ENCODE measurements at places on chromosomes 6 and 20.

GRCh38 chr6:134168590-134169208 is 116.3 kb upstream of the SLC2A12 start:
- no peak for DNase-seq

- DNase-seq: no peak
Measured at GRCh38 chr20:63611646-63612045, 15.3 kb downstream of the GMEB2 start.

DNA sequence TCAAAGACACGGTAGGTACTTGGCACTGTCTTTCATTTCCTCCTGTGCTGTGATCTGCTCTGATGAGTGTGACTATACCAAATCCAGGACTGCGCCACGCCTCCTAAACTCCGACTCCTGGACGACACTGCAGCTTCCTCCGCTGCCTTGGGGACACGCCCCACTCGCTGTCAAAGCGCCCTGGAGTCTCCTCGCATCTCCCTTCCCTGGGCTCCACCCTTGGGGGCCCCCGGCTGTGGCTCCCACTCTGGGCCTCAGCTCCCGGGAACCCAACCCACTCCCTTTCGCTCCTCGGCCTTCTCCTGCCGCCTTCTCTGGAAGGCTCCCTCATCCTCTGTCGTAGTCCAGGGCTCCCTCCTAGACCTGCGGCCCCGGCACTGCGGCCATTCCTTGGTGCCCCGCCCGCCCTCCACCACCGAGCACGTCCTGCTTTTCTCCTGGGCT is 61.2 kb downstream of the RSPH3 start:
- DNase-seq: no peak

GRCh38 chr6:11756292-11756691 is 22.3 kb downstream of the ADTRP start:
- DNase-seq: no peak

DNA sequence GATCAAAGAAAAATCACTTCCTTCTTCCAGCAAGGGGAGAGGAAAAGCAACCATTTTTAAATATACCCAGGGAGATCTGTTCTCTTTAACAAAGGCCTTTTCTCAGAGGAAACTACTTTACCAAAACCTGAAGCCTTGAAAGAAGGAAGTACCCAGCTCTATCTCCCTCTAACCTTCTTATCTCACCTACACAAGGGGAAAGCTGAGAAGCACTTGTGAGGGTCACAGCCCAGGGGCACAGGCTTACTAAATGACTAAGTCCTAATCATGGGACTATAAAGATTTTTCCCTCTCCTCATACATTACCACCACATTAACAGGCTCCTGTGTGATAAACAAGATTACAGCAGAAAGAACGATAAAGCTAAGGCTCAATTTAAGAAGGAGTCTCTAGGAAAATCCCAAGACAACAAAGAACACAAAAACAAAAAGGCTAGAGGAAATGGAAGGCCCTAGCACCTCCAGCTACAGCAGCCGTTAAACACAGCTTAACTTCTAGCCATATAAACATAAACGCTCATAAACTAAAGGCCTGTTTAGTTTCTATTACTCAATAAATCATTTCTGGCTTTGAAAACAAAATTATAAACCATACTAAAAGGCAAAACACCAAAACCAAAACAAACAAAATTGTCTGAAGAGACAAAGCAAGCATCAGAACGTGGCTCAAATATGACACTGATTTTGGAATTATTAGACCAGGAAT is 284.9 kb upstream of the ECI2 start:
- DNase-seq: no peak

DNA sequence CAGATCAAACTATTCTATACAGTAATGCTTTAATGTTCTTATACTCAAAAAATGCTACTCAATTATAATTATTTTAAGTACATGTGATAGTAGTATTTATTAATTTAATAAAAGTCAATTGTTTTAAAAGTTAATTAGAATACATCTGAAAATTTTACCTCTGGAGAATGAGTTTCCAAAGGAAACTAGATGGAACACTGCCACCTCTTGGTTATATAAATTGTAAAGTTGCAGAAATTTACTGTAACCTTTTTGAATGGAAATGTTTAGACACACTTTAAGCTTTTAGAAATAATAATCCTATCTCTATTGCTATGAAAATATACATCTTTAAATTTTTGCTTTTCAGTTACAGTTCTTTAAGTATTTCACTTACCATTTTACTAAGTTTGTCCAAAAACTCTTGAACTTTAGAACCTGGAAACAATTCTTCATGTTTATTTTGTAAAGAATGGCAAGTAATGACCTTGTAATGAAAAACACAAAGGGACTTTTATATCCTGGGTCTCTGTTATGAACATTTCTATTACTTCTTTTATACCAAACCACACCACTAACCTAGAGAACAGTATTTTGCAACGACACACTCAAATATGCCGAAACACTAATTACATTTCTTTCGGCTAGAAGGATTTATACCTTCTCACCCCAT is 10.9 kb upstream of the BMP5 start:
- DNase-seq: no peak

GRCh38 chr6:117955684-117956256 is 48.7 kb downstream of the SLC35F1 start:
- no peak for DNase-seq

DNA sequence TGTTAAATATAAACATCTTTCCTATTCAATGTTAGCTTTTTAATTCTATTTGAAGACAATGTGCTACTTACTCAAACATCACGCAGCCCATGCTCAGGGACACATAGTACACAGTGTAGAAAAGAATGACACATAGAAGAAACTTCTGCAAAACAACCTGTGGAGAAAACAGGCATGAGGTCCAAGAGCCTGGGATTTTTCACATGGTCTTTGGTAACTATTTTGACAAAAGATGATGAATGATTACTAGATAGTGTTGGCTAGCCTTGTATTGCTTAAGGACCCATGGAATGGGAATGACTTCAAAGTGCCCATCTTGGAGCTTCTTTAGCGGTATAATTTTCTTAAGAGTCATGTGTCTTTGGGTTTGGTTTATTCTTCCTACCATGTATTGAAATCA is 15.4 kb downstream of the TMEM244 start:
- no peak for DNase-seq

- DNase-seq: no peak
Measured at GRCh38 chr6:125910527-125910926, 46.0 kb upstream of the HINT3 start.

- no peak for DNase-seq
Measured at GRCh38 chr6:68758559-68758958, 123.5 kb downstream of the ADGRB3 start.

DNA sequence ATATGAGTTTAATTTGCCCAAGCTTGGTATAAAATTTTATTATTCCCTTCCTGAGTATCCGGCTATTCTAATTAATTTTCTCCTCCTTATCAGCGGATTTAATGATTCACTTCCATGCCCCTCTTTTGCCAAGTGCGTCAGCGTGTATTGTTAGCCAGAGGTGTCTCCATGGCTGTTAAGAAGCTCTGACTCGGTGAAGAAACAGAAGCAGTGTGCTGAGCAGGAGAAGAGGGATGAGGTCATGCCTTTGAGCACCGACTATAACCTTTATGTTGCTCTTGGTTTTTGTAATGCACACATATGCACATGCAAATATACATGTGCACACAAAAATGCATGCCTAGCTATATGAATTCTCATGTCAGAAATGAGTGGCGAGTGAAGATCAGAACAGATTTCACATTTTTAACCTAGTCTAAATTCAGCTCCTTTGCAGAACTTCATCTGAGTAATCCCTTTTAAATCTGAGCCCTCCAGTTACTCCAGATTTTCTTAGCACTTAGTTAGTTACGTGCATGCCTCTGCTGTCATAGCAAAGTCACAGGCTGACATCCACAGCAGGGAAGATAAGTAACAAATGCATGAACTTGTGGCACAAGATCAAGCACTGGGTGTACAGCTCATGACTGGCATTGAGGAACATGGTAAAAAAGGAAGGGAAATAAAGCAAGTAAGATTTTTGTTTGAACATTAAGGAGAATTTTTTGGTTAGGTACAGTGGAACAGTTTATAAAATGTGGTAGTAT is 24.3 kb downstream of the HTR1E start:
- no peak for DNase-seq

DNA sequence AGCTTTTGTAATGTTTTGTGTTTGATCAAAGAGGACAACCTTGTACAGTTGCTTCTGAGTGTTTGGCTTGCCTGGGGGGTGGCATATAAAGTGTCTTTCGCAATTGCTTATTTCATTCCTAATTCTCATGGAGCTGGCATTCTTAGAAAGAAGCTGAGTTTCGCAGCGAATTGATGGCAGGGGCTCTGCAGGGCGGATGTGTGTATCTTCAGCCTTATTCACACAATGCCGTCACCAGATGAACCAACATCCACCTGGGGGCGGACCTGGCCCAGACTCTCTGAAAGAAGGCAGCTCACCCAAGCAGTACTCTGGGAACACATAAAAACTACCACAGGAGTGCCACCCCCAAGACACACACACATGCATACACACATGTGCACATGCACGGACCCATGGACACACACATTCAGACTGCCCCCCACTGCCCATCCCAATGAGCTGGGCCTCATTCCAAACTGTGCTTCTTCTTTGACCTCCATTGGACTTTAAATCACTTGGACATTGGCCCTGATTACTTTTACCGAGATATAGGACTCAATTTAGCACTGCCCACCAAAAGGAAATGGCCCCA is 55.4 kb upstream of the FOXQ1 start:
- DNase-seq: no peak

DNA sequence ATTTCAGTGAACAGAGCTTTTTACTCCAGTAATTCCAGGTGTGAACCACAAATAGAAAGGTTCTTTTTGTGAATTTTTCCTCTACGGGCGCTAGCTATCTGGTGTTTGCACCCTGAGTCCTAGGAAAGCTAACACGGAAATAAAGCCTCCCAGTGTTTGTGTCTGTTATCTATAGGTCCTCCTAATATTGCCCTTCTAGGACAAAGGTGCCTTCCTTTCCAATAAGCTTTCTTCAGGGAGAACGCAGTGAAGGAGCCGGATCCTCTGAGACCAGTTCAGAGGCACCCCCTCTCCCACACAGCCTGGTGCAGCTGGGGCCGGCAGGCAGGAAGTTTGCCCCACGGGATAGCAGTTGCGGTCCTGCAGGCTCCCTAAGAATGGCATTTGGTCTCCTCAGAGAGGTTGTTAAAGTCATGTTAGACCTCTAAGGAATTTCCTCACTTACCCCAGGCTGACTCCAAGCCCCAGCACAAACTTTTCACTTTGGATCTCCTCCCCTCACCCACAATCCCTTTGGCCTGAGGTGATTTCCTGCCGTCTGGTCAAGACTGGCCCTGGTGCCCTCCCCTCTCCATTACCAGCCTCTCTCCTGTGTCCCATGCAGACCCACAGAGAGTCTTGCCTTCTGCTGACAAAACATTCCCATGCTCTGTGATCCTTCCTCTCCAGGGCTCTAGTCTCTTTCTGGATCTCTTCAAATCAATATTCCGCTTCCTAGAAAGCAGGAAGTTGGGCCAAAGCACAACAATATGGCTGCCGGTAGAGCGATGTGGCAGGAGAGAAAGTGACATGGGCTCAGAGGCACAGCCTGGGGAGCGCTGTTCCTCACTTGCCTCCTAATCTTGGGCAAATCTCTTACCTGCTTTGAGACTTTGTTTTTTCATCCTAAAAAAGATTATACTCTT is 126.0 kb downstream of the MOXD1 start:
- DNase-seq: no peak

- DNase-seq: no peak
Measured at GRCh38 chr20:23143986-23144690, 58.0 kb upstream of the CD93 start.

- no peak for DNase-seq
Measured at GRCh38 chr6:85469276-85470022, 19.6 kb downstream of the NT5E start.

- no peak for DNase-seq
Measured at GRCh38 chr6:73043446-73043845, 181.8 kb downstream of the KHDC1L start.

- no peak for DNase-seq
Measured at GRCh38 chr6:154345811-154346210, 10.8 kb downstream of the IPCEF1 start.

- DNase-seq: no peak
Measured at GRCh38 chr6:14658886-14659561, 541.5 kb downstream of the CD83 start.

GRCh38 chr6:7914991-7915789 is 4.6 kb upstream of the TXNDC5 start:
- DNase-seq: no peak

- DNase-seq: no peak
Measured at GRCh38 chr6:16494793-16495192, 256.4 kb downstream of the GMPR start.

DNA sequence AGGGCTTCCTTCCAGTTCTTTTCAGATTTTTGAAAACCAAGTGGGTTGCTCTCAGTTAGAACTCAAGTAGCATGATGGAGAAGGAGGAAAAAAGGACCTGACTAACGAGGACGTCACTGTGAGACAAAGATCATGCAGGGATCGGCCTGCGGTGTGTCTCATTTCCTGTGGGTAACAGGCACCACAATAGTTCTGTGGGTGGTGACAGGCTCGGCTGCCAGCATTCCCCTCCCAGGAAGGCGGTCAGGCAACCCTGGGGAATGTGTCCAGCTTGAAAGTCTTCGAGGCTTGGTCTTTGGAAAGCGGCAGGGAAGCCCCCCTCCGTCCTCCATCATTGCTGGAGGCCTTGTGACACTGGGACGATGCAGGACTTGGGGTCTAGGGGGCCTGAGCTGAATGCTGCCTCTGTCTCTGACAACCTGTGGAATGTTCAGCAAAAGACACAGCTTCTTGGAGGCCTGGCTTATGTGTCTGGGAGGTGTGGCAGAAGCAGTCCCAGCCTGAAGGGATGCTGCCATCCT is 121.0 kb downstream of the BCAS1 start:
- DNase-seq: peak; percentile 80

- no peak for DNase-seq
Measured at GRCh38 chr6:37109714-37110499, 60.0 kb upstream of the PIM1 start.
